ENCODE measurements at places on chromosomes 4 and X.

- DNase-seq: no peak
Observed at GRCh38 chr4:116180157-116180601, 905.2 kb downstream of the TRAM1L1 start.

GRCh38 chr4:59553063-59553720, 1646.9 kb upstream of the ADGRL3 start:
- DNase-seq: no peak

GRCh38 chr4:21209860-21210259, 509.6 kb downstream of the PACRGL start:
- no peak for DNase-seq

DNA sequence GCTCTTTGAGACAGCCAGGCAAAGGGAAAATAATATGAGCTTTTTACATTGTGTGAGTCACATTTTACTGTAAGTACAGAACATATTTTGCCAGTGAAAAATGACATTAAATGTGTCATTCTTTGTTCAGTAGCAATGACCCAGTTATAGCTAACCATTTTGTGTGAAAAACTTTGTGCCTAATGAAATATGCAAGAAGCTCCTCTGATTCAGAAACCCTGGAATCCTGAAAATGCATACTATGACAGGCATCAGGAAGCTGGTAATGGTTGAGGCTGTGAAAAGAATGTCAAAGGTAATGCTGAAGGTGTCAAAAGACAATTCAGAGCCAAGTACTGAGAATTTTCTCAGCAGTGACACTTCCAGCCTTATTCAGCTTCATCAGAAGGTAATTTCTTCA, 549.5 kb upstream of the SMIM31 start:
- no peak for DNase-seq

DNA sequence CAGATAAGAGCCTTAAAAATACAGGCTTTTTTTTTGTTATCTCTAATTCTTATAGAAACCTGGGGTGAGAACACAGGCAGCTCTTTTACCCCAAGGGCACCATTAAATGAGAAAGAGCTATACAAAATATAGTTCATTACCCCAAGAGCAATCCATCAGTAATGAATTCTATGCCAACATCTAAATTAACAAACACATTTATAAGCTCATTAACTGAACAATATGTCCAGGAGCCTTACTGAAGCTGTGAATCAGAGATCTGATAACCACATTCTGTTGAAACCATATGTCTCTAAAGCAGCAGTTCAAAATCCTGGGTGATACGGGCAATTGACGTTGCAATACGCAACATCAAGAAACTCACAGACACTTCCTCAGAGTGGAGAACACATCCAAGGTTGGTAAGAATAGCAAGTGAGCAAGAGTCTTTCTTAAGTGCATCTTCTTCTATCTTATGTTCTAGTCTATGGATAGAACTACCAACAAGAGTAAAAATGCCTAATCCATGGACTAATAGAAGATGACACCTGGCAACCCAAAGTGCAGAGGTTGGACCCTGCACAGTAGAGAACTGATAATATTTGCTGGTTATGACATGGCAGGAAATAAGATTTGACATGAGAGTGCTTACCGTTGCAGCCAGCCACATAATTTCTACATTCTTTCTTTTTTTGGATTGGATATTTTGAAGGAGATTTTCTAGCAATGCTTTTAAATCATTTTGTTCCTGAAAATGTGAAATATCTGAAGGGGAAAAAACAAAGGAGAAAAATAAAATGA, 449.3 kb downstream of the IL15 start:
- no peak for DNase-seq

DNA sequence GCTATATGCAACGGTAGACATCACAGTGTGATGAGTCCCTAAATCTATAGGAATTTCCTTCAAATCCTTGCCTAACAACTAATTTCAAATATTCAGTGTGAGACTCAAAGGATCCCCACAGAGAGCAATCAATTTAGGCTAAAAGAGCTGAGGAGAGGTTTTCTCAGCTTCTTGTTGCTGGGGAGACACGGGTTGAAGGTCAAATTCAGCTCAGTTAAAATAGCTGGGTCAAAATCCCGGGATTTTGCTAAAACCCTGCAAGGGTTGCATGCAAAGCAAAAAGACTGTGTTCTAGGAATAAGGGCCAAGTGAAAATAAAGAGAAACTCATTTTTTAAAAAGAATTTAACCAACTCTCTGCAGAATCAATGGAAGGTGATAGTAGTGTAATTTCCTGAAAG, 1073.4 kb downstream of the NLGN4X start:
- no peak for DNase-seq

DNA sequence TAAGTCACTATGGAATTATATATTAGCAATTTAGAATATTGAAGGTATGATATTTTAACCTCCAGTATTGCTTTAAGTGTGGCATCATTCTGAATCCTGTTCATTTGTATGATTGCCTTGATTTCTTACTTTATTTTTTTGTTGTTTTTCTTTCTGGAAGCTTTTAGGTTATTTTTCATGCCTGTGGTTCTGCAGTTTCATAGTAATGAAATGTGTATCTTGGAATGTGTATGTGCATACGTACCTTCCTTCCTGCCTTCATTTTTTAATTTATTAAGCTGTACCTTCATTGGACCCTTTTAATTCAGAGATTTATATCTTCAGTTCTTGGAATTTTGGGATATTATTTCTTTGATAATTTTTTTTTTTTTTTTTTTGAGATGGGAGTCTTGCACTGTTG, 22.1 kb downstream of the CPEB2 start:
- DNase-seq: no peak

- no peak for DNase-seq
Observed at GRCh38 chr4:110061076-110061475, 137.3 kb downstream of the ELOVL6 start.

- no peak for DNase-seq
Observed at GRCh38 chr4:12071316-12071715, 642.6 kb upstream of the HS3ST1 start.

GRCh38 chr4:94338681-94339351, 3.8 kb downstream of the HPGDS start:
- DNase-seq: no peak

DNA sequence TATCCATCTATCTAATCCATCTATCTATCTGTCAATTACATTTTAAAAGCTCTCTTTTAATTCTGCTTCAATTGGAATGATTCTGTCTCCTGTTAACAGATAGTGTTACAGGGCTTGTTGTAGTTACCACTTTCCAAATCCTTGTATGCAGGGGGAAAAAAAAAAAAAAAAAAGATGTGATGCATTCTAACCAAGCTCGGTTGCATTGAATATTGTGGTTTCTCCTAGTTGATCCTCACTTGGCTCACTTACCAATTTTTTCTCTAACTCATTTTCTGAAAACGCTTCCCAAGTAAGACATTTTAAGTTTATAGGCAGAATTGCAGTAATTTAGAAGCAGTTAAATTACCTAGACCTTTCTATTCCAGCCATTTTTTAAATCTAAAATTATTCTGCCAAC, 327.9 kb upstream of the PITX2 start:
- DNase-seq: no peak

GRCh38 chrX:10156199-10157031, at the start of gene CLCN4:
Gene CLCN4 (plus strand): TSS chrX:10156975. CDS start chrX:10185033, 28,058 bp downstream.
- DNase-seq: no peak

GRCh38 chrX:19372547-19373331, 29.0 kb downstream of the PDHA1 start:
- DNase-seq: no peak

DNA sequence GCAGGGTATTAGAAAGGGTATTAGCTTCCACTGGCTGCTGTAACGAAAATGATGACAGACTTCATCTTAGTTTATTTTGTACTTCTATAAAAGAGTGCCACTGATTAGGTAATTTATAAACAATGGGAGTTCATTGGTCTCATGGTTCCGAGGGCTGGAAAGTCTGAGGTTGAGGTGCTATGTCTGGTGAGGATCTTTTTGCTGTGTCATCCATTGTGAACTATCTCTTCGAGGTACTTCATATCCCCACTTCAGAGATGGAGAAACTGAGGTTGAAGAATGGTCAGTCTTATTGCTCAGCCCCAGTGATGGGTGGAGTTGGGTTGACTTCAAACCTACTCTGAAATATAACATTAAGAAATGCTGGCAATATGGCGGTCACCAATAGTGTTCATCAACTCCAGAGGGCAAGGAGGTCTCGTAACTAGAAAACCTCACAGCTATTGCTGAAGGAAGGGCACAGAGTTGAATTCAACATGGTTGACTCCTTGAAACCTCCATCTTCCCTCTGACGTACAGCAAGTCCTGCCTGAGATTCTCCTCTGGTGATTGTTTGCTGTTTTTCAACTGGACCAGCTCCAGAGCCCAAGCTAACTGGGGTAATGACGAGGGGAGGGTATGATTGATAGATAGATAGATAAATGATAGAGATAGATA, 53.6 kb upstream of the SHOX start:
- no peak for DNase-seq

- no peak for DNase-seq
Observed at GRCh38 chr4:79057772-79058171, 118.5 kb upstream of the PAQR3 start.

GRCh38 chr4:109721033-109721432, 8.8 kb downstream of the PLA2G12A start:
- no peak for DNase-seq

- DNase-seq: no peak
Observed at GRCh38 chrX:79182071-79182470, 37.6 kb downstream of the GPR174 start.

DNA sequence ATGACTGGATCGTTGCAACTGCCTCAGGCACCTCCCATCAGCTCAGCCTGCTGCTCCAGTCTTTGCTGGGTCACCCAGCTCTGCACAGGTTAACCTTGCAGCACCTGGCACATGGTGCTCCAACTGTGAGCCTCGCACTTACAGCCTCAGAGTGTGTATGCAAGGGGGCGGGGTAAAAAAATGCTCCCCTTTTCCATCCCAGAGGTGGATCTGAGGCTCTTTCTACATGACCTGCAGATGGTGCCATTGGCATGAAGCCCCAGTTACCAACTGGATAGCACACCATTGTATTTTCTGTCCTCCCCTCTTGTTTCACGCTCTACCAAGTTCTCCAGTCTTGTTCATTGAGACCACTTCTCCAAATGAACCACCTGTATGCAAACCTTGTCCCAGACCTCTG, 46.2 kb upstream of the TRPC3 start:
- no peak for DNase-seq

DNA sequence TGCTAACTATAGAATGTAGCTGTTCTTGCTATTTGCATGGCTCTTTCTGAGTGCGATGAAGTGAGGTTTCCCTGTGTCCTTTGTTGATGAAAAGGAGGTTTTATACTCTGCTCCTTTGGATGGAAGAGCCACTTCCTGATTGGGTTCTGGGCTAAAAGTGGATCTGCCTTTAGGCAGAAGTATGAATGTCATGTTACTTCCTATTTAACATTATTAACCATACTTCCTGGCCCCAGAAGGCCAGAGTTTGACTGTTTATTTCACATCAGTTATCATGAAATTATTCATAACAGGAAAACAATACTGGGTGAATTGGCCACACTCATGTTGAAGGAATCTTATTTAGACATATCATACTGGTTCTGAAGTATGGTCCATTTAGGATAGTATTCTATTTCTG, 386.2 kb downstream of the PCDH7 start:
- DNase-seq: no peak

DNA sequence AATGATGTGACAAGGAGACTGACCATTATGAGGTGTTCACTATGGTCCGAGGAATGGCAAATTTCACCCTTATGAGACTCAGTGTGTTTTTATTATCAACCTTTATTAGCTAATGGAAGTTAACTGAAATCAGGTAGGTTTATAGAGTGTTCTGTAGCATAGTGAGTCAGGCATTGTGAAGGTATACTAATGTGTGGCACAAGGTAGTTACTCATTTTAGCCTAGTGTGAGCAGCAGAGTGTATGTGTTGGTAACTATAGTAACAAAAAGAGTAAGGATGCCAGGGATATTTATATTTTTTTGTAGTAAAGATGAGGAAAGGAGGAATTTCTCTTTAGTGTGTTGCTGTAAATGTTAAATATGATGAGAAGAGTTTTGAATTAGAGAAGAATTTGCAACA, 12.0 kb downstream of the PDLIM5 start:
- DNase-seq: no peak

- DNase-seq: no peak
Observed at GRCh38 chrX:57070185-57070984, 51.0 kb downstream of the SPIN2B start.

- no peak for DNase-seq
Observed at GRCh38 chr4:83320548-83320947, 14.1 kb downstream of the HPSE start.

GRCh38 chr4:153971899-153972298, 183.0 kb upstream of the SFRP2 start:
- DNase-seq: no peak

- no peak for DNase-seq
Observed at GRCh38 chr4:14168919-14169318, 541.4 kb upstream of the BOD1L1 start.

DNA sequence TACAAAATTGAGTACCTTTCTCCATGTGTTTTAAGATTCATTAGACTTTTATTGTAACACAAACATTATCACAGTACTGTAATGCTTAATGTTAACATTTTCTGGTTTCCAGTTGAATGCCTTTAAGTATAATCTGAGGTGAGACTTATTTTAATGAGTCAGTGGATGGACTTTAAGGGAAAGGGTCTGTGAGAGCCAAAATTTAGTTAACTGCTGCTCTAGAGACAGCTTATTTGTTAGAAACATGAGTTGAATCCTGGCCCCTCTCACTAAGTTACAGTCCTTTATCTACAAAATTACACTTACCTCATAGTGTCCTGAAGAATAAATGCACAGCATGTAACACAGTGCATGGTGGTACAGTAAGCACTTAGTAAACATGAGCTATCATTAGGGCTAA, 66.0 kb downstream of the PGRMC2 start:
- DNase-seq: no peak

DNA sequence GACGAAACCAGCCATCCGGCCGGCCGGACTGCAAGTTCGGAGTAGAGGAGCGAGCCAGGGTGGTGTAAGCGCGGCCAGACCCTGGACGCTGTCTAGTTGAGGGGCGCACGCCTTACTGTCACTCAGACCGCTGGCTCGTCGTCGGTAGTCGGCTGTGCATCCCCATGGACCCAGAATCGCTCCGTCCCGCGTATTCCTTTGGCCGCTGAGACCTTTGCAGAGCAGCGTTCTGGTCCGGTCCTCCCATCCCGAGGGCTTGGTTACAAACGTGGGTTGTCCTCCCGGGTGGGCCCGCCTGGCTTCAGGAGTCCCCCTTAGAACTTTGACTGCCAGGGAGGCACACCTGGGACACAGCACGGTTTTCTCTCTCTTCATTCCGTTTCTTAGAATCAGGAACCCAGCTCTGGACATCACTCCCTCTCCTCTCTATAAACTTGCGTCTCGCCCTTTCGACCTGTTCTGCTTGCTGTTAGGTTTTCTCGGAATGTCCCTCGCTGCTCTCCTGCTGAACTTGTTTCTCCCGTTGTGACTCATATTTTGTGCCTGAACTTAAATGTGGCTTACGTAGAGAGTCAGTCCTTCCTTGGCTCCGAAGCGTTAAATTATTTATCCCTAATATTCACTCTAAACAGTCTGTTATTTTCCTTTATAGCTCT, 672 bp downstream of the PGM2 start:
- DNase-seq: no peak

GRCh38 chr4:83558680-83559079, 22.8 kb downstream of the GPAT3 start:
- no peak for DNase-seq
